ENCODE measurements at places on chromosomes 11 and 22.

- no peak for ATAC-seq
Measured at GRCh38 chr11:64919627-64920026, 2.6 kb upstream of the ATG2A start.

DNA sequence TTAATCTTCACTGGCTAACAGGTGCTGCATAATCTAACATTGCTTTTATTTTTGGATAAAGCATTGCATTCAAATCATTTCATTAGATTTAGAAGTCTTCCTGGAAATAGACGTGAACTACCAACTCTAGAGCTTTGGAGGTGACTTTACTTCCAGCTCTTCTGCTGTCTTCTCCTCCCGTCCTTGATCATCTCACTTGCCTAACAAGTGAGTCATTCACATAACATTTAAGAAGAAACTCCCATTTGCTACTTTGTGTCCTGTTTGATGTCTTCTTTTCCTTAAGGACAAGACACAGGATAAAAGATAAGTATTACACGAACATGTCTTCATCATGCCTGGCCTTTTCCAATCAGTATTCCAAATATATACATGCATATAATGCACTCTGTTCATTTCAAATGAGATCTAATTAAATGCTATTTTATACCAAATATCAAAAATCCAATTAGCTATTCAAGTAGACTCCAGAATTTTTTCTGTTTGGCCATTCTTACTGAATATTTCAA lies 88.3 kb downstream of the BDNF start:
- ATAC-seq: no peak

DNA sequence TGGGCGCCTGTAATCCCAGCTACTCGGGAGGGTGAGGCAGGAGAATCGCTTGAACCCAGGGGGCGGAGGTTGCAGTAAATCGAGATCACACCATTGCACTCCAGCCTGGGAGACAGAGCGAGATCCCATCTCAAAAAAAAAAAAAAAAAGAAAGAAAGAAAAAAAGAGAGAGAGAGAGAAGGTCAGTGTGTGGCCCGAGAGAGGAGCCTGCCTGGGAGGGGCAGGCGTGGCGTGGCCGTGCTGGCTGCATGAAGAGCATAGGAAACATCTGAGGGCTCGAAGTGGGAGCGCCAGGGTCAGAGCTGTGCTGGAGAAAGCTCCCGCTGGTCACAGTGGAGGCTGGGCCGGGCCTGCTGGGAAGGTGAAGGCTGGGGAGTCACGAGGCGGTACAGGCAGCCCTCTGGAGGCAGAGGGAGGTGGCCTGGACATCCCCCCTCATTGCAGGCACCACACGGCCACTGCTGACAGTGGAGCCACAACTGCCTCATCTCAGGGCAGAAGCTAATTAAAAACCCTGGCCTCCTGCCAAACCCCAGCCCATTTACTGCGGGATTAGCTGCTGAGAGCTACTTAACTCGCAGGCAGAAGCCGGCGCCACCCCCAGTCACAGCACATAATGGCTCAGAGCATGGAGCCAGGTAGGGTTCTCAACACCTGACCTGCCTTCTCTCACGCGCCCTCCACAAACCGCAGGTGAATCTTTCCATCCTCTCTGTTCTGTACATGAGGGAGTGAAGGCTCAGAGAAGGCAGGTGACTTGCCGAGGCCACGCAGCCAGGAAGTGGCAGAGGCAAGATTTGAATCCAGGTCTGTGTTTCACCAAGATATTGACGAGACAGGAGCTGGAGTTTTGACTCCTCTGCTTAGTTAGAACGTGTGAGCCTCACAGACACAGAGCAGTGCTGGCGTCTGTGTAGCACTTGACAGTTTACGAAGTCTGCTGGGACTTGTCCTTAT lies 32.6 kb downstream of the NFAM1 start:
- ATAC-seq: no peak

GRCh38 chr22:39220890-39221850 lies 23.6 kb downstream of the PDGFB start:
- ATAC-seq: peak; percentile 51

DNA sequence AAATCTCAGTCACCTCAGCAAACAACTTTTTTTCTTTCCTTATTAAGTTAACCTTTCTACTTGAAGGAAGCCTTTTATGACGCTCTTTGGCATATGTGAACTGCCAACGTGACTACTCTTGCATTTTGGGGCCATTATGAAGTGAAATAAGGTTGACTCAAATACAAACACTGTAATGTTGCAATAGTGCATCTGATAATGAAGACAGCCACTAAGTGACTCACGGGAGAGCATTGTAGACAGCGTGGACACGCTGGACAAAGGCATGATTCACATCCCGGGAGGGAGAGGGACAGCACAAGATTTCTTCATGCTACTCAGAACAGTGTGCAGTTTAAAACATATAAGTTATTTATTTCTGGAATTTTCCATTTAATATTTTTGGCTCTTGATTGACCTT lies 560.8 kb downstream of the ETS1 start:
- no peak for ATAC-seq

- peak; percentile 47 for ATAC-seq
Measured at GRCh38 chr11:6353367-6353987, 33.2 kb upstream of the CAVIN3 start.

Data from gastroesophageal sphincter (tissue), 4 donors.